ENCODE measurements at places on chromosomes 1 and 21.

GRCh38 chr1:95340061-95340460, 106.1 kb downstream of the RWDD3 start:
- DNase-seq = no peak

DNA sequence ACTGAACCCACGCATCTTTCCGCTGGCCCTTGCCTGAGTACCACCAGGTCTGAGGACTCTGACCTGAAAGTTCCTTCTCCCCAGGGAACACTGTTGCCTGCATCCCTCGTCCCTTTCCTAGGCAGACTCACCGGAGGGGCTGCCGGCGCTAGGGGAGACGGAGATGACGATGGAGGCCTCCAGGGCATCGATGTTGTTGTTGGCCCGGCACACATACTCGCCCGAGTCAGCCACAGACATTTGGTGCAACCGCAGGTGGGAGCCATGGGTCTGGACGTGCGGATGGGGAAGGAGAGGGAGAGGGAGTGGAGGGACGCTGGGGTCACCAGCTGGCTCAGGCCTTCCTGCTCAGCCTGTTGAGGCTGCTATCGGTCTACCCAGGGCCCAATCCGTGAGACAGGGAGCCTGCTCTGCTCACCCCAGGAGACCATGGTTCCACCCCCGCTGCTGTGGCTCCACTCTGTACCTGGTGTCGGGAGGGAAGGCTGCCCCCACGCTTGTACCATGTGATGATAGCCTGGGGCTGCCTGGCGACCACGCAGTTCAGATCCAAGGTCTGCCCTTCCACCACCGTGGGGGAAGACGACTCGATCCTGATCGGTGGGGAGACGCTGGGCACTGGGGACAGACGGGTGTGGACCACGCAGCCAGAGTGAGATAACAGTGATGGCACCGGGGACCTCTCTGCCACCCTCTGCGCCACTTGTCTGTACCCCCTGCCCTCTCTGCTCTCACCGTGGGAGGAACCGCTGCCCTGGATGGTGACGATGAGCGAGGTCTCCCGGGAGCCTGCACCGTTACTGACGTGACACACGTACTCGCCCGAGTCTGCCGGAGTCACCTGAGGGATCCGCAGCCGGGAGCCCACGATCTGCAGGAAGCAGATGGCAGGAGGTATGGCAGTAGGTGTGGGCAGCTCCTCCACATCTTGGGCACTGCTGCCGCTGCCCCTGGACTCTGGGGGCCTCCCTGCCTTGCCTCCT, 35.4 kb downstream of the LDLRAD2 start:
- no peak for DNase-seq

GRCh38 chr1:42427240-42427639, 28.6 kb downstream of the ZMYND12 start:
- no peak for DNase-seq

DNA sequence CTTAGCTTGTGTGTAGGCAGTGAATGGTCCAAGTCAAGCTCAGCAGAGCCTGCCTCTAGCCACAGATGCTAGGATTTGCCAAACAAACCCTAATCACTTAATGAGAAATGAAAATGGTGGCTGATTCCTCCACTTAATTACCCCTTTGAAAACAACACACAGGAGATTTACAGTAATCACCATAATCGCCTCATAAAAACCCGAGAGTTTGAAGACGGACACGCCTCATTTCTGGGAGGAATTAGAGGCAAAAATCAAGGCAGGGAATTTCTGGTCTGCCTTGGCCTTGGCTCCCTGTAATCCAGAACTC, 16.3 kb upstream of the FOXE3 start:
- no peak for DNase-seq

DNA sequence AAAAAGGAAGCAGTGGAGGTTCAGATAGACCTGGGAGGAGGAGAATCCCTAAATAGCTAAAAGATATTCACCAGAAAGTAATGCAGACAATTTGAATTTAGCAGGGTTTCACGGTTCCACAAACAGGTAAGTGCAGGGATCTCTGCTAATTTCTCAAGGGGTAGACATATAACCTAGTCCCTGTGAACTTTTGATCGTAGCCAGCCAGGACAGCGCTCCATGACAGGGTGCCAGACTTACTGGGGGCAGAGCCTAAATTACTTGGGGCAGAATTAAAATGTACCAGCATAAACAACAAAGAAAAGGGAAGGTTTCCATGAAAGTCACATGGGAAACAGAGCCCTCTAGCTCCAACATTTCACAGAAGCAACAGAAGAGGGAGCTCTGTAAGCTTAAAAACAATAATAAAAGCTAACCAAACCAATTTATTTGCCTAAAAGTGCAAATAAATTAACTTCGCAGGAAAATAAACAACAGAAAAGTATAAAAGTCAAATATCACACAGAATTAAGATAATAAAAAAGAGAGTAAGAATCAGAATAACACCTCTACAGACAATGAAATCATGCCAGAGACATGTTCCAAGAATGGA, 198.3 kb downstream of the DUSP10 start:
- DNase-seq = no peak

DNA sequence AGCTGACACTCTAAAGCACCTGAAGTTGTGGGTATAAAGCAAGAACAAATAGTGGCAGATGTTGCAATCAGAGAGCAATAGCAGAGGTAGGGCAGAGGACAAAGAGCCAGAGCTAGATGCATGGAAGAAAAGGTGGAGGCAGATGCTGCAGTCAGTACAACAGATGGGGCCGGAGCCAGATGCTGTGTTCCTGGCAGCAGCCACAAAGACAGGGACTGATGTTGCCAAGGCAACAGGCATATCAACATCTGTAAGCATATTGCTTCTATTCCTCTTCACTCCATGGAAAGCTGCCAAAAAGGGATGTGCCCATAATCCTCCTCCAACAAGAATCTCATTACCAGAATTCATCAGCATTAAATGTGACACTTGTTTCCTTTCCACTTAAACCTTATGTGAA, 108.0 kb downstream of the TNNI3K start:
- no peak for DNase-seq
